ENCODE measurements at places on chromosomes 16 and 17.

DNA sequence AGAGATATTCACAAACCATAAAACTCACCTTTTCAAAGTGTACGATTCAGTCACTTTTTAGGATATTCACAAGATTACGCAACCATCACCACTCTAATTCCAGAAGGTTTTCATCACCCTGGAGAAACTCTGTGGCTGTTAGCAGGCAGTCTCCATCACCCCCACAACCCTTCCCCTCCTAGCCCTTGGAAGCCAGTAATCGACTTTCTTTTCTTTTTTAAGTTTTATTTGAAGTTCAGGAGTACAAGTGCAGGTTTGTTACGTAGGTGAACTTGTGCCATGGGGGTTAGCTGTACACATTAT, 363.5 kb downstream of the CPPED1 start:
- DNase-seq, result no peak

DNA sequence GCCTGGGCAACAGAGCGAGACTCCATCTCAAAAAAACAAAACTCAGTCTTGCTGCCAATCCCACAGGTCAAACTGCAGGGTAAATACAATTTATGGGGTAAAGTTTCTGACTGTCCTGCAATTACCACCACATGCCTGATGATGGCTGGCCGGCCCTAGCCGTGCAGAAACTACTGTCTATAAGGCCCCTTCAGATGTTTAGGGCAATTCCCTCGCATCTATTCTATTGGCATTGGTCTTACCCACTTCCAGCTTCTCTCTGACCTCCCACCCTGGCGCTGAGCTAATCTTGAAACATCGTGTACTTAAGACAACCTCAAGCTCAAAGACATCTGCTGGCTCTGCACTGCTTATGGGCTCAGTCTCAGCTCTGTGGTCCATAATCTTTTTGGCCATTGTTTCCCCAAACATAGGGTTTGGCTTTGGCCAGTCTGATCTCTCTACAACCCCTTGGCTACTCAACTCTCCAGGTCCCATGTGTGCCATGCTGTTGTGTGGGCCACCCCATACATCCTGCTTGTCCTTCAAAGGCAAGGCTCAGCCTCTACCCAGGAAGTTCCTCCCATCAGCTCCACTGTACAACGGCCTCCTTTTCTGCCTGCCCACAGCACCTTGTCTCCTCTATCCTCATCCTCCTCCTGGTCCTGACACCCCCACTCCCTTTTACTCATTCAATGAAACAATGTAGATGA, 16.6 kb downstream of the MAP3K14 start:
- no peak for DNase-seq

DNA sequence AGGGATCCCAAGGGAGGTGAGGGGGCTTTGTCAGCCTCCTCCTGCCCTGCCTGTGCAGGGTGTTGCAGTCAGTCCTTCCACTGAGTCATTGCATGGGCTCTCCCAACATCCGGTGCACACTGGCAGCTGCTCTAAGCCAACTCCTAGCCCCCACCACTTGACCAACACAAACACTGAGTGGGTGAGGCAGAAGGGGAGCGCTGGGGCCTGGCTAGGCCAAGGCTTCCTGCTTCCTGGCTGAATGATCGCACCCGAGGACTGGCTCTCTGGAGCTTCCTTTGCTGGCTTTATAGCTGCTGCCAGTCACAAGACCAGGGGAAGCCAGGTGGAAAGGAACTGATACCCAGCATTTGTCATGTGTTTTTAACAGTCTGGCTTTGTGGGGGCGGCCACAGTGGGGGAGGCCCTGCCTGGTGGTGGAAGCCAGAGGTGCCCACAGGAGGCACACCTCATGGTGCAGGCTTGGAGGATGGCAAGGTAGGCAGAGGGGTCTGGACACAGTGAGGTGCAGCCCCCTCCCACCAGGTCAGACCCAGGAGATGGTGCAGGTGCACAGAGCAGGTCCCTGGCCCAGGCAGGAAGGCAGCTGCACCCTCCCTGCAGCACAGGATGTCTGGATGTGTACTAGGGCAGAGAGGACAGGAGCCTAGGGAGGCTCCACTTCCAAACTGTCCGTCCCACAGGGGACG, 6.8 kb downstream of the MPG start:
- peak; percentile 81 for DNase-seq

DNA sequence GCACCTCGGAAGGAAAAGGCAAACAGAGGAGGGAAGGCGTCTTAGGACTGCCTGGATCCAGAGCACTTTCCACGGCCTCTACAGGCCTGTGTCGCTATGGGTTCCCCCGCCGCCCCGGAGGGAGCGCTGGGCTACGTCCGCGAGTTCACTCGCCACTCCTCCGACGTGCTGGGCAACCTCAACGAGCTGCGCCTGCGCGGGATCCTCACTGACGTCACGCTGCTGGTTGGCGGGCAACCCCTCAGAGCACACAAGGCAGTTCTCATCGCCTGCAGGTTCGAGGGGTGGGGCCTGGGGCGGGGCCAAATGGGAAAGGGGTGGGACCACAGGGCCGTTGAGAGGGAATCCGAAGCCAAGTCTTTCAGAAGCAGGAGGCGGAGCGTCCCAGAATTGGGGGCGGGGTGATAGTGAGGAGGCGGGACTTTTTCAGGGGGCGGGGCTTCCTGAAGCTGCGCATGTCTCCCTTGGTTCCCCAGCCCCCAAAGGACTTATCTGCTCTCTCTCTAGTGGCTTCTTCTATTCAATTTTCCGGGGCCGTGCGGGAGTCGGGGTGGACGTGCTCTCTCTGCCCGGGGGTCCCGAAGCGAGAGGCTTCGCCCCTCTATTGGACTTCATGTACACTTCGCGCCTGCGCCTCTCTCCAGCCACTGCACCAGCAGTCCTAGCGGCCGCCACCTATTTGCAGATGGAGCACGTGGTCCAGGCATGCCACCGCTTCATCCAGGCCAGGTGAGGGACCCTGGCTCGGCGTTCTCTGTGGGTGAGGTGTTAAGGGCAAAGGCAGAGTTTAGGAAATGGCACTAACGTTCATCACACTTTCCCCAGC, 939 bp downstream of the BCL6B start:
- peak; percentile 98 for DNase-seq

- DNase-seq, result no peak
Observed at GRCh38 chr16:55513616-55514015, 4.7 kb downstream of the LPCAT2 start.

- DNase-seq, result no peak
Observed at GRCh38 chr16:44655-45054, 8.8 kb downstream of the POLR3K start.

GRCh38 chr16:58160855-58161254, 31.7 kb upstream of the CFAP20 start:
- no peak for DNase-seq

- DNase-seq, result no peak
Observed at GRCh38 chr16:55754056-55754455, 78.8 kb downstream of the CES1 start.

GRCh38 chr16:29645694-29646187, 17.3 kb upstream of the SPN start:
- DNase-seq, result no peak

DNA sequence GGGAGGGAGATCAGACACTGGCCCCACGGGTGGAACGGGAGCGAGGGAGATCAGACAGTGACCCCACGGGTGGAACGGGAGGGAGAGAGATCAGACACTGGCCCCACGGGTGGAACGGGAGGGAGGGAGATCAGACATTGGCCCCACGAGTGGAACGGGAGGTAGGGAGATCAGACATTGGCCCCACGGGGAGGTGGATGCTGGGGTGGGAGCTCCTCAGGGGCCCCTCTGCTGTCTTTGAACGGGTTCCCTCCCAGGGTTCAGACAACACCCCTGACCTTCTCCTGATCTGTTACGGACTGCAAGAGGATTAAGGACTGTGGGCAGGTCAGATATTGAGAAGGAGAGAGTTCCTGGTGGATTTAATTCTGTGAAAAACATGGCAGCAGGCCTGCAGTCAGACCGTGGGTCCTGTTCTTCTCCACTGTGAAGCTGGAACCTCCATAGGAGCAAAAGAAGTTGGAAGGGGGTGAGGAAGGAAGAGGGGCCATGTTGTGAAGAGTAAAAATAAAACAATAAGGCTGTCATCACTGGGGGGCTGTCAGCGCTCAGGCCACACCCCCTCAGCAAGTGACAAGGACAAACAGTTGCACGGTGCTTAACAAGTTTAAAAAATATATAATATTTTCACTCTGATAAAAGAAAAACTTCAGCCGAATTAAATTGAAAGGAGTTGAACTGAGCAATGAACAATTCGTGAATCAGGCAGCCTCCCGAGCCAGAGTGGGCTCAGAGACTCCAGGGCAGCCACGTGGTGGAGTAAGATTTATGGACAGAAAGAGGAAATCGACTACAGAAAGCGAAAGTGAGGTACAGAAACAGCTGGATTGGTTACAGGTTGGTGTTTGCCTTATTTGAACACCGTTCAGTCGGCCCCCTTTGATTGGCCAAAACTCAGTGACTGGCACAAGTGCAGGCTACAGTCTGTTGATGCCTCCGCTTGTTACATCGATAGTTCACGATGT, 348.7 kb upstream of the TNRC6C start:
- peak; percentile 63 for DNase-seq

- DNase-seq, result no peak
Observed at GRCh38 chr17:67326440-67326839, 39.9 kb downstream of the PSMD12 start.

DNA sequence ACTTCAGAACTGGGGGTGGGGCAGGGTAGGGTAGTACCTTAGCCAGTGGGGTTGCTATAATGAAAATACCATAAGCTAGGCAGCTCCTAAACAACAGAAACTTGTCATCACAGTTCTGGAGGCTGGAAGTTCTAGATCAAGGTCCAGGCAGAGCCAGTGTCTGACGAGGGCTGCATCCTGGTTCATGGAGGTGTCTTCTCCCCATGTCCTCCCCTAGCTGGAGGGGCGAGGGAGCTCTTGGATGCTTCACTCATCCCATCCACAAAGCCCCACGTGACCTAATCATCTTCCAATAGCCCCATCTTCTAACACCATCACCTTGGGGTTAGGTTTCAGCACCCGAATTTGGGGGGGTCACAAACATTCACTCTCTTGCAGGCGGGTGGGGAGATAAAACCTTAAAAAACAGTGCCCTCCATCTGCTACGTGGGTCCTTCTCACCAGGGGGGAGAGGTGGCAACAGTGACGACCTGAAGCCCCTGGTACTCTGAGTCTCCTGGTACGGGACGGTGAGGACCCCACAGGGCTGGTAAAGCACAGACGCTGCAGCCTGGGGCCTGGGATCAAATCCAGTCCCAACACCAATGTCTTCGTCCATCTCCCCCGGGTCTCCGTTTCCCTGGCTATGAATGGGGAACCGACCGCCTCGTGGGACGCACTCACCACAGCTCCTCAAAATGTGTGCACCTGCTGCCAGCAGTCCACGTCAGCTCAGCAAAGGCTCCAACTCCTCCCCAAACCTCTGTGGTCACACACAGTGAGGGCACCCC, 22.8 kb downstream of the RAB40B start:
- DNase-seq, result no peak

DNA sequence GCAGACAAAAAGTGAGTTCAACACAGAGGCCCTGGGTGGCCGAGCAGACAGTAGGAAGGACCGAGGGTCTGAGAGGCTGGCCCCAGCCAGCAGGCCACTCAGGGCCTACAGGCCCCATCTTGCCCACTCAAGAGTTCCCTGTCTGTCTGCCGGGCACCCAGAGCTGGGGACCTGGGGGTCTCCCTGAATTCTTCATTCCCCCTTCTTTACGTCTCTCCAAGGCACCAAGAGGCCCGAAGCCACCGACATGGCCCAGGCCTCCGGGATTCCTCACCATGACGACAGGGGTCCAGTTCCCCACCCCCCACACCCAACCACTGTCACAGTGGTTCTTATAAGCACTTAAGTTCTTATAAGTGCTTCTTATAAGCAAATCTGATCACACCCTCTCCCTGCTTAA, 49.2 kb downstream of the NOS2 start:
- no peak for DNase-seq

DNA sequence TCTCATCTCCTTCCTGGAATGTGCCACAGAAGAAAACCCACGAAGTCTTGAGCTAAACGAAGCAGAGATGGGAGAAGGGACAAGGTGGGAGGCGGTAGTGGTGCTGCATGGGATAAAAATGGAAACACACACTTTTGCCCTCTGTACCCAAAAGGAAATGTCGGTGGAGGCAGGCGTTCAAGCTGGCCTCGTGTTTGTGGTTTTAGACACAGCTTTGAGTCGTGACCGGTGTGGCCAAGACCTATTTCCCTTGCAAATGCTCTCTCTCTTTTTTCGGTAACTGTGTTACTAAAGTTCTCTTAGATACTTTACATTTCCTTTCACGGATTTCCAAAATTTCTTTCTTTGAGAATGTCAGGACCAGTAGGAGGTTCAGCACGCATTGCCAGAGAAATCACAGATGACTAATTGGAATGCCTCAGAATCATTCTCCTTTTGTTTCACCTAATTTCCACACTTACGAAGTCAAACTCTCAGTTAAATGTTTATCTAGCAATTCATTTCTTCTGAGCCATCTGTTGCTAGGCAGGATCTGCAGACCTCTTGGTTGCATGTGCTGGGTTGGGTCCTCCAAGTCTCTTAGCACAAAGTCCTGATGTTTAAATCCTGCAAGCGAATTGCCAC, 412.3 kb downstream of the MAF start:
- no peak for DNase-seq

DNA sequence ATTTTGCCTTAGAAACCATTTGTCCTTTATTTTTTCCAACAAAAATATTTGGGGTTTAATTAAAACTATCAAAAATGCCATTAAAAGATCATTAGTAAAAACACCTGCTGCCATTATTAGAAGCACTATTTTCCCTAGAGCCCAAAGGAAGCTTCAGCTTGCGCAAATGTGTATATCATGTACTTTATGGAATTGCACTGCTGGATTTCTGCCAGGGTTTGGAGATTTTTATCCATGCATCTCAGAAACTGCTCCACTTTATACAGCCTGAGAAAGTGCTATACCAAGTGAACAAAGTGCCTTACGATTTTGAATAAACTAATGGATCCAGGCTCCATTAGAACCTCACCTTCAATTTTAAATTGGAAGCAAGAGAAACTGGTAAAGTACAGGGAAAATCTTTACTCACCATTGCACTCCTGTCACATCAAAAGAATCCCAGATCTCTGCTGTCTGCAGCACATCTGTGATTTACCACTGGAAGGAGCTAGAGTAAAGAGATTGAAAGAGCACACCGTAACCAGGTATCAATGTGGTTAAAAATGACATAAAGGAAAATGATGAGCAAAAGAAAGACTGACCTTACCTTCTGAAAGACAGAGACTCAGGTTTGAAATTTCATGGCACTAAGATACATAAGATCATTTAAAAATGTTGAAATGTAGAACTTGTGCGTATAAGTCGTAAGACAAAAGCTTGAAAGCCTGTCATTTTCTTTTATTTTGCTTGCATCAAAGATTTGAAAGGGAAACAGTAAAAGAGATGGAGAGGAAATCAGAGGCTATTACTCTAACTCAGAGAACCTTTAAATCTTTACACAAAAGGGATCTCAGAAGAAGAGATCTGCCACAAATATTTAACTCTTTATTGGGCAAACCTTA, 678.1 kb upstream of the GOT2 start:
- DNase-seq, result no peak

GRCh38 chr17:38599398-38599856, 6.3 kb downstream of the SRCIN1 start:
- DNase-seq, result no peak
